ENCODE measurements at places on chromosomes 5 and 9.

GRCh38 chr9:93306579-93307091, 122.7 kb downstream of the WNK2 start:
- DNase-seq, result no peak

DNA sequence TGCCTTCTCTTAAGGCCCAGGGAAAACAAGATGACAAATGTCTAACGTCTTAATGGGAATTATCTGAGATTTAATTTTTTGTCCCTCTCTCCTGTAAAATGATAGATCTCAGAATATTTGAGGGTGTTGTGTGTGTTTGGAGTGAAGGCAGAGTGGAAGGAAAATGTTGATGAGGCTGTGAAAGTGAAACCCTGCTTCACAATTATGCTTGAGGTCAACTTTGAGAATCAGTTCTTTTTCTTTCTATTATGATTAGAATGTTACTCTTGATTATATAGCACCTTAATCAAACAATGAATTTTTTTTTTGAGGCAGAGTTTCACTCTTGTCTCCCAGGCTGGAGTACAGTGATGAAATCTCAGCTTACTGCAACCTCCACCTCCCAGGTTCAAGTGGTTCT, 5.5 kb upstream of the LOX start:
- DNase-seq, result no peak

GRCh38 chr9:137176302-137177182, 4.7 kb upstream of the TMEM210 start:
- no peak for DNase-seq

- no peak for DNase-seq
These were observed 108.3 kb upstream of the GNA14 start for GRCh38 chr9:77756449-77756848.

- DNase-seq, result no peak
These were observed 540.2 kb downstream of the CETN3 start for GRCh38 chr5:89869346-89869745.

DNA sequence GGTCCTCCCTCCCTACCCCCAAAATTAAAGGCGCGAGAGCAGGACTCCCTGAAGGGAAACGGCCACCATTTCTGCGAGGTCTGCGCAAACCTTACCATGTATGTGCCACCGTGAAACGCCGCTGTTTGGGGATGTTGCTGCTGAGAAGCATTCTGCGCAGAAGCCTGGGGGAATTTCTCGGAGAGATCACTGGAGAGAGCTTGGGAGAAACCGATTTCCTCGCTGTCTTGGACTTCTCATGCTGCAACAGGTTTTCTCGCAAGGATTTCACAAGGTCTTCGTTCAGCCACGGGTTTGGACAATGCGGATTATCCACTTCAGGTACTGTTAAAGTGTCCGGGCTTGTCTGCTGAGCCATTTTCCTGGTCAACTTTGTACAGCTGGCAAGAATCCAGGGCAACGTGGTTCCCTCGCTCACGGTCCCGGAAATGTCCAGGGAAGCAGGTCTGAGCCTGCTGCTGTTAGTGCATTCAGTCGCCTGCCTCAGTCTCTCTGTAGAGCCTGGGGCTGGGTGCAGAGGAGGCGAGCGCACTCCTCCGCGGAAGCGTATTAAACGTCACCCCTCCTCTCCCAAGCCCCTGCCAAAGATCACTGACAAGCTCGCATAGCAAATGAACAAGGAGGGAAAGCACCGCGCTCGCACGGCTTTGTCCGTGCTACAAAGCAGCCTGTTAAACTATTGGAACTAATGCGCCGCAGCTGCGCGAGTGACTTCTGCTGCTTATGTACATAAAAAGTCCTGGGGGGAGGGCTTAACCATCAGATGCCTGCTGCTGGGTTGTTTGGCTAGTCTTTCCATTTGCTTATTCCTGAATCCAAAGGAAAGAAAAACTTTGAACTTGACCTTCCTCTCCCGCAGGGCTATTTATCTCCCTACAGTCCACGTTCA, 125.1 kb downstream of the PDE4D start:
- no peak for DNase-seq

DNA sequence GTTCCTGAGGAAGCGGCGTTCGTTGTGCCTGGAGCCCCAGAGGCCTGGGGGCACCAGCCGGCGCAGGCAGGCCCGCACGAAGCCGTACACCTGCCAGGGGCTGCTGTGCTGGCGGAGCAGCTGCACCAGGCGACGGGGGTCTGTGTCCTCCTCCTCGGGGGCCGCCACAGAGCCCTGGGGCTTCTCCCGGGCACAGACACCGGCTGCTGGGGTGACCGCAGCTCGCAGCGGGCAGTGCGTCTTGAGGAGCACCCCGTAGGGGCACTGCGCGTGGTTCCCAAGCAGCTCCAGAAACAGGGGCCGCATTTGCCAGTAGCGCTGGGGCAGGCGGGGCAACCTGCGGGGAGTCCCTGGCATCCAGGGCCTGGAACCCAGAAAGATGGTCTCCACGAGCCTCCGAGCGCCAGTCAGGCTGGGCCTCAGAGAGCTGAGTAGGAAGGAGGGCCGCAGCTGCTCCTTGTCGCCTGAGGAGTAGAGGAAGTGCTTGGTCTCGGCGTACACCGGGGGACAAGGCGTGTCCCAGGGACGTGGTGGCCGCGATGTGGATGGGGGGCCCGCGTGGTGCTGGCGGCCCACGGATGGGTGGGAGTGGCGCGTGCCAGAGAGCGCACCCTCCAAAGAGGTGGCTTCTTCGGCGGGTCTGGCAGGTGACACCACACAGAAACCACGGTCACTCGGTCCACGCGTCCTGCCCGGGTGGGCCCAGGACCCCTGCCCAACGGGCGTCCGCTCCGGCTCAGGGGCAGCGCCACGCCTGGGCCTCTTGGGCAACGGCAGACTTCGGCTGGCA, 1.3 kb downstream of the TERT start:
- no peak for DNase-seq

DNA sequence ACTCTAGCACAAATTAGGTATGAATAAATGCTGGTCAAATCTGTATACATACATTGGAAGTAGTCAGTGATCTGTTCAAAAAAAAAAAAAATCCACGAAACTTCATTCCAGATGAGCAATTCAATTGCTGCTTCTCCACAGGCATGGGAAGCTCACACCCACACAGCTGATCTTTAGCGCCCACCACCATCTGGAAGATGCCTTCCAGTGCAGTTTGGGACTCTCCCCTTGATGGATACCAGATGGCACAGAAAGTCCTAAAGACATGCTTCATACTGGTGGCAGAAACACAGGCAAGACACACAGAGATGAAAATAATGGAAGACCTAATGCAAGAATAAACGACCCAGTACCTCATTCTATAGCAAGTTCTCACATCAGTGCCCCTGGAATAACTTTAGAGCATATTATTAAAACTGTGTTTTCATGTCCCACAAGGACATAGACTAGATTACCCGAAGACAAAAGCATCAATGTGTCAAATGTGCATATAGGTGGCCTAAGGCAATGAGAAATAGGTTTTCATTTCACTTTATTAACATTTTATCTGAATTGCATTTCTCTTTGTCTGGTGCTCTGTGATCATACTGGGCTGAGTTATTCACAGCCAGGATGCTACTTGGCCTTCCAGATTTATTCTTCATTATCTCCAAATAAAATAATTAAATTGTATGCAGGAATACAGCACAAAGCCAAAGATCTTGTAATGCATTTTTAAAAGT, 135.4 kb upstream of the TAS2R1 start:
- peak; percentile 42 for DNase-seq

GRCh38 chr5:124789104-124789605, 42.7 kb upstream of the ZNF608 start:
- DNase-seq, result no peak

GRCh38 chr9:4740388-4740637, 689 bp downstream of the AK3 start:
- DNase-seq, result no peak

DNA sequence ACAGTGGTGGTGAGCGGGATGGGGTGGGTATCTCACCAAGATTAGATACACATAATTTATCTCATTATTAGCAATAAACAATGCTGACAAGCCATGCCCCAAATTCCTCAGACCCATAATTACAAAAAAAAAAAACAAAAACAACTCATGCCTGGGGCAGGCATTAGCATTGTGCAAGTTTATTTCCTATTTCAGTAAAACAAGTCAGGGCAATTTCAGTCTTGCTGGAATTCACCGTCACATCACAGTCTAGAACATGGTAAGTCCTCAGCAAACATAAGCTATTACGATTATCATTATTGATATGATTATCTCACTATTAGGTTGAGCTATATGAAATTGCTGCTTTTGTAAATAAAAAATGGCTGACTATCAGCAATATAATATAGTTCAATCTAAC, 57.5 kb upstream of the GNAQ start:
- no peak for DNase-seq

GRCh38 chr9:116959809-116960208, 272.7 kb downstream of the TRIM32 start:
- peak; percentile 3 for DNase-seq

DNA sequence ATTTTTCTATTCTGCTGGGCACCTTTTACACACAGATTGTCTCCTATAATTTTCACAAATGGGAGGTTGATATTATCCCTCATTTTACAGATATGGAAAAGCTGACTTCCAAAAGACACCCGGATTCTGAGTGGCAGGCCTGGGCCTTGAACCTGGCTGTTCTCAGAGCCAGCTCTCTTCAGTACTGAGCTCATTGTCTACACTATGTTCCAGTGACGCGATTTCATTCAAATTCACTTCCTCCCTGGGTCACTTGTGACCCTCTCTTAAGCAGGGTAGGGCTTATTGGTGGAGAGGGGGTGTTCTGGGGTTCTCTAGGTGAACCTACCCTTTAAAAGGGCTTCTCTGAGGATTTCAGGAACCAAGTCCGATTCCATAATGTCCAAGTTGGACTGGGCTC, 70.2 kb downstream of the ANKRD33B start:
- no peak for DNase-seq

DNA sequence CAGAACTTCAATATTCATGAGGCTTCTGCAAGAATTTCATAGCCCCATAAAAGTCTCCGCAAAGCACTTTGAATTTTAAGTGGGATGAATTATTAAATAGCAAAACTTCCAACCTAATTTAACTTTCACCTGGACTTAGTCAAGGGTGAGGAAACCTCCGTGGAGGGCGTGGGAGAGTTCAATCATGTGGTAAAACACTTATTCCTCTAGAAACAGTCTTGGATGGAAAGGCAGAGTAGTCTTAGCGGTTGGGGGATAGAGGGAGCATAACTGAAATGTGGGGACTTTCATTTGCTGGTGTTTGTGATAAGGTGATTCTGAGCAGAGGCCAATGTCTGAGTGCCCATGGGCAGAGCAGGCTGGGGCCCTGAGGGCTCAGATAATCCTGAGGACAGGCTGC, 241.9 kb downstream of the IRX1 start:
- no peak for DNase-seq

DNA sequence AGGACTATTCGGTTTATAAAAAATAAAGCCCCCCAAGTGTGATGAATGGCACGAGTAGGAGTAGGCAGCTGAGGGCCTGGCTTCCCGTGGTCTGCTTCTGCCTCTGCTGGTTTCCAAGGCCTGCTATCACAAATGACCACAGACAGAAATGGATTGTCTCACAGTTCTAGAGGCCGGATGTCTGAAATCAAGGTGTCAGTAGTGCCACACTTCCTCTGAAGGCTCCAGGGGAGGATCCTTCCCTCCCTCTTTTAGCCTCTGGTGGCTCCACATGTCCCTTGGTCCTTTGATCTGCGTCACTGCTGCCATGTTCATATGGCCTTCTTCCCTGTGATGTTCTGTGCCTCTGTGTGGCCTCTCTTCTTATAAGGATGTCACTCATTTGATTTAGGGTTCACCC, 15.1 kb downstream of the PRKACG start:
- no peak for DNase-seq

GRCh38 chr9:121780177-121781040, 129.0 kb downstream of the DAB2IP start:
- no peak for DNase-seq

GRCh38 chr5:32231241-32231640, 57.1 kb upstream of the GOLPH3 start:
- DNase-seq, result no peak

DNA sequence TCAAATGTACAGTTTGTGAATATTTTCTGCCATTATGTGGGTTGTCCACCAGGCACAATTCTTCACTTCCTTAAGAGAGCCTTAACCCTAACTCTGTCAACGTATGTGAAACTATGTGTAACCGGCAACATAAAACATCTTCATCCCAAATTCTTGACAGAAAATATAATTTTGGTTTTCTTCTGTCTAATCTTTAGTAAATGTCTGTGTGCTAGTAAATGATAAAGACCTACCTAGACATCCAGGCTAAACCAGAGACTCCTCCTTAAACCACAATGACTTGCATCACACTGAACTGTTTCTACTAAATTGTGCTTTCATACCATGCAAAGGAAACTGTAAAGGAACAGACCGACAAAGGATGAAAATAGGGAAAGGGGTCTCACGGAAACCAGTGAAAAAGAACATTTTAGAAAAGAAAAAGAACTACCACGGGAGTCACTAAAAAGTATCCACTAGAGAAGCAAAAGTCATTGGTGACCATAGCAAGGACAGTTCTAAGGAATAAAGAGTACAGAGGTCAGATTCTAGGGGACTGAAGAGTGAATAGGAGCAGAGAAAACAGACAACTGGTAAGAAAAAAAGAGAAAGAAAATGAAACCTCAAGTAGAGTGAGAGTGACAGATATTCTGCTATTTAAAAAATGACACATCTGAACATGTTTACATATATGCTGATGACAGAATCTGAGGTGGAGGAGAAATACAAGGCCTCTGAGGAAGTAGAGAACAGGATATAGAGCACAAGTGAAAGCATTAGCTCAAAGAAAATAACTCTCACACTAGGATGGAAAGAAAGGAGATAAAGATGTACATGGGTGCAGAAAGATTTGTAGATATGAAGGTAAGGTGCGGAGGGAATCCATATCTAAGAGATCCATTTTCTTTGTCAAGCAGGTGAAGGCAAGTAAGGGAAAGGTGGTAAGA, 49.4 kb downstream of the FNIP1 start:
- no peak for DNase-seq

DNA sequence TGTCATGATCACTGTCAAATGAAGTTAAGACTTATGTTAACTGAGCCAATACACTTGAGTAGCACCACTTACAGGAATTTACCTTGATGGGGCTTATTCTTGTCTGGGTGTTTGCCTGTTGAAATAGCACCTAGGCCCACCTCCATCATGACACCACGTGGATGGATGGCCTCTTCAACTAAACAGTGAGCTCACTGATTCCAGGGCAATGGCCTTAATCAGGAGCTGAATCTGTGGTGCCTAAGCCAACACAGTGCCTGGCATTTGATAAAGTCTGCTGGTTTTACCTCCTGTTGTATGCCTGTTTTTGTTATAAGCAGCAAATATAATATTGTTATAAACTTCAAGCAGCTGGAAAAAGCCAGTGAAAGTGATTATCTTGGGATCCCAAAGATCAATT, 190.5 kb downstream of the LURAP1L start:
- DNase-seq, result no peak

DNA sequence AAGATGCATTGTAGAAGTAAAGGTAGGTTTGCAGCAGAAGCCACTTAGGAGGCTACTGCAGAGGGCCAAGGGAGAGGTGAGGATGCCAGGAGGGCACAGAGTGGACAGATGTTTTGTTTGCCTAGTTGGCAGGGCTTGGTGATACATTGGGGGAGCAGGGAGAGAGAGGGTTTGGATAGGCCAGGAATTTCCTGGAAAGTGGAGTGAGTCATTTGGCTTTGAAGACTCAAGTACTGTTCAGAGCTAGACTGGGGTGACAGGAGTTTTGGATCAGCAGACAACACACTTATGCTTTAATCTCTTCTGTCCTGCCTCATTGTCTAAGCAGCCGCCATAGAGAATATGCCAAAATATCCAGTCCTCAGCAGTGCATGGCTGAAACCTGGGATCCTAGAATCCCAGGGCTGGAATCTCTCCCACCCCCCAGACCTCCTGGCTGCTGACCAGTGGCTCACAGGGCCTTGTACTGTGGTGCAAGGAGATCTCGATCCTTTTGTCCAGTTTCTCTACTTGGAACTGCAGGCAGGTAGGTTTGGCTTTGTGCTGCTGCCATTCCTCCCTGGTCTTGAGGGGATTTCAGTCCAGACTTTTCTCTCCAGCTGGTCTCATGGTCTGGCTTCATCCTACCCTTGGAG, 11.0 kb downstream of the TMEM268 start:
- DNase-seq, result peak; percentile 32

Measured in fibroblast of skin of left biceps (primary cell).